Esophagus mucosa (tissue), 1 donor: ENCODE measurements at places on chromosomes 13 and 19. TPM values are rescaled to one million over a fixed set of nuclear protein-coding genes. Genes with fewer than 3 reads are reported as not detected.

FPR3 gene
- total RNA-seq: 1.00 TPM

LRRC4B gene
- total RNA-seq: 0.24 TPM

CD33 gene
- total RNA-seq: 0.40 TPM

SYNE4 gene
- 0.88 TPM for total RNA-seq

C5AR1 gene
- total RNA-seq: 1.1 TPM

ZSWIM4 gene
- total RNA-seq: 10.9 TPM

LSR gene
- 66.6 TPM for total RNA-seq

CLEC11A gene
- total RNA-seq: 2.7 TPM

SULT2A1 gene
- total RNA-seq: not detected

C13orf46 gene
- 0.08 TPM for total RNA-seq

LILRA5 gene
- 0.64 TPM for total RNA-seq

OR7C1 gene
- not detected for total RNA-seq

KLF1 gene
- not detected for total RNA-seq

EPSTI1 gene
- 3.4 TPM for total RNA-seq

FUT1 gene
- 6.1 TPM for total RNA-seq

ANGPTL8 gene
- total RNA-seq: not detected

P2RY11 gene
- total RNA-seq: 4.8 TPM

MYBPC2 gene
- total RNA-seq: 0.08 TPM

NOTCH3 gene
- 149 TPM for total RNA-seq

KLK12 gene
- total RNA-seq: 153 TPM

UTP14C gene
- 4.4 TPM for total RNA-seq

POU2F2 gene
- total RNA-seq: 1.00 TPM

NKG7 gene
- not detected for total RNA-seq

TBXA2R gene
- 0.64 TPM for total RNA-seq

PGLYRP2 gene
- total RNA-seq: not detected
